ENCODE measurements at places on chromosomes 13 and 19.
A peak's percentile ranks its signal among the peaks of the same experiment; 100 is the strongest.

DNA sequence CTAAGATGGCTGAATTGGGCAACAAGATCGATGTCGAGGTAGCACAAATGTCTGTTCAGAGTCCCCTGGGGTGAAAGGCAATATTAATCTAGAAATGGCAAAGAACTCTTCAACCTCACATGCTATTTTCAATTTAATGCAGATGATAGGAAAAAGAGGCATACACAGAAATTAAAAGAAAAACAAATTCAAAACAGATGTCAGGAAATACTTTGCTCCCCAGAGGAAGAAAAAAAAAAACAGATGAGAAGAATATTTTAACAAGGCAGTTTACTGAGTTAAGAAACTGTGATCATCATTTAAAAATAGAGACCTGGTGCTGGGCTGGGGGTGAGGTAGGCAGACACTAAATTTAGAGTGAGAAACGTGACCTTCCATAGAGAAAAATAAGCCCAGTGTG lies 421.9 kb upstream of the ARGLU1 start:
- DNase-seq, result no peak

- DNase-seq, result no peak
Measured at GRCh38 chr13:78701383-78701782, 42.4 kb upstream of the OBI1 start.

DNA sequence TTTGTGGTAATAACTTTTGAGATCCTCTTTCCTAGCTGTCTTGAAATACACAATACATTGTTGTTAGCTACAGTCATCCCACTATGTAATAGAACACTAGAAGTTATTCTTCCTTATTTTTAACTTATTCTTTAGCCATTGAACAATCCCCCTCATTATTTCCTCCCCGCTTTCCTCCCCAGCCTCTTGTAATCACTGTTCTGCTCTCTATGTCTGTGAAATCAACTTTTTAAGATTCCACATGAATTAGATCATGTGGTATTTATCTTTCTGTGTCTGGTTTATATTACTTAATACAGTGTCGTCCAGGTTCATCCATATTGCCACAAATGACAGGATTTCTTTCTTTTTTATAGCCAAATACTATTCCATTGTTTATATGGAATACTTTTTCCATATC lies 72.9 kb downstream of the SLC10A2 start:
- no peak for DNase-seq

- no peak for DNase-seq
Measured at GRCh38 chr19:30174791-30175190, 197.4 kb upstream of the ZNF536 start.

GRCh38 chr19:44717603-44718002 lies 18.7 kb downstream of the CEACAM16 start:
- no peak for DNase-seq

DNA sequence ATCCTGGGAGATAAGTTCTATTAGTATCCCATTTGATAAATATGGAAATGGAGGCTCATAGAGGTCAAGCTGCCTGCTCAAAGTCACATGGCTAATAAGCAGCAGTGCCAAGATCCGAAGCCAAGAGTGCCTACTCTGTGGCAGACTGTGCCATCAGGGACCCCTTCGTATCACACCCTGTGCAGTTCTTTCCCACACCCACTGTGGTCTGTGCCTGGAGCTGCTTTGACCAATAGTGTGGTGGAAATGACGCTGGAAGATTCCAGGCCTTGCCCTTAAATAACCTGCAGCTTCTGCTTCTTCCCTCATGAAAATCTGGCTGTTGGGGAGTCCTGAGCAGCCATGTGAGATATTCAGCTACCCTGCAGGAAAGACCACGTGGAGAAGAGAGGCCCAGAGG lies 10.1 kb downstream of the OPA3 start:
- DNase-seq, result no peak

DNA sequence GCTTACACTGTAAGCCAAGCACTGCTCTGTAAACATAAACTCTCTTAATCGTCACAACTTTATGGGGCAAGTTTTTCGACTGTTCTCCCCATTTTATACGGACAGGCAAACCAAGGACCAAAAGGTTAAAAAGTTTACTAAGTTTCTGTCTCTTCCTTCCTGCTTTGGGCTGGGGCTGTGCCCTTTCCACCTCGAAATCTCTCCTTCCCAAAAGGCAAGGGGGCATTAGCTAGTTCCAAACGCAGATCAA lies 2.2 kb downstream of the JUND start:
- no peak for DNase-seq

DNA sequence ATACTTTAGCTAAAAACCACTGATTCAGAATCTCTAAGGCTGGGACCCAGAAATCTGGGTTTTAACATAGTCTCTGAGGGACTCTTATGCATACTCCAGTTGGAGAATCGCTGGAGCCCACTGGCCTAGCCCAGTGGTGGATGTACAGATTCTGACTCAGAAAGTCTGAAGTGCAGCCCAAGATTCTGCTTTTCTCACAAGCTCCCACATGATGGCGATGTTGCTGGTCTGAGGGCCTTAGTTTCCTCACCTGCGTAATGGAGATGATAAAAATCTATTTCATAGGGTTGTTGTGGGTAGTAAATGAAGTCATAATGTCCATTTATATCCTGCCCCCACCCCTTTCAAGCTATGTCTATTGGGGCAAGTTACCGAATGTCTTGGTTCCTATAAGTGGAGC lies 7.7 kb upstream of the CDADC1 start:
- DNase-seq, result no peak

GRCh38 chr13:30927595-30927994 lies 4.9 kb upstream of the TEX26 start:
- DNase-seq, result no peak

GRCh38 chr19:49680421-49681351 lies 3.6 kb downstream of the PRMT1 start:
- peak; percentile 97 for DNase-seq

GRCh38 chr13:75803164-75803611 lies 167.1 kb downstream of the LMO7 start:
- DNase-seq, result no peak

- DNase-seq, result no peak
Measured at GRCh38 chr19:3914199-3914598, 18.7 kb upstream of the NMRK2 start.

GRCh38 chr13:48559638-48560320 lies 26.9 kb upstream of the RCBTB2 start:
- DNase-seq, result no peak

DNA sequence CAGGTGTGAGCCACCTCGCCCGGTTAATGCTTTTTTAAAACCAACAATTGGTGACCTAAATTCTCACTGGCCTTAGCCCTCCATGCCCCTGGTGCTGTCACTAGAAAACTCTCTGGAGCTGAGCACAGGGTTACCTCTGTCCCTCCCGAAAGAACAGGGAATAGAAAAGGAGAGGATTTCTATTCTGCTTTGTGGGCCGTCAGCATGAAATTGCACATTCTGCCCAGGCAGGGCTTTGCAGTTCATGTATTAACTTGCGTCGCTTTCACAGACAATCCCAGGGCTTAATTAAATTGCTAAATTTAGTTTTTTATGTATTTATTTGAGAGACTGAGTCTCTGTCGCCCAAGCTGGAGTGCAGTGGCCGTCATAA lies 583 bp upstream of the ZNF480 start:
- no peak for DNase-seq

DNA sequence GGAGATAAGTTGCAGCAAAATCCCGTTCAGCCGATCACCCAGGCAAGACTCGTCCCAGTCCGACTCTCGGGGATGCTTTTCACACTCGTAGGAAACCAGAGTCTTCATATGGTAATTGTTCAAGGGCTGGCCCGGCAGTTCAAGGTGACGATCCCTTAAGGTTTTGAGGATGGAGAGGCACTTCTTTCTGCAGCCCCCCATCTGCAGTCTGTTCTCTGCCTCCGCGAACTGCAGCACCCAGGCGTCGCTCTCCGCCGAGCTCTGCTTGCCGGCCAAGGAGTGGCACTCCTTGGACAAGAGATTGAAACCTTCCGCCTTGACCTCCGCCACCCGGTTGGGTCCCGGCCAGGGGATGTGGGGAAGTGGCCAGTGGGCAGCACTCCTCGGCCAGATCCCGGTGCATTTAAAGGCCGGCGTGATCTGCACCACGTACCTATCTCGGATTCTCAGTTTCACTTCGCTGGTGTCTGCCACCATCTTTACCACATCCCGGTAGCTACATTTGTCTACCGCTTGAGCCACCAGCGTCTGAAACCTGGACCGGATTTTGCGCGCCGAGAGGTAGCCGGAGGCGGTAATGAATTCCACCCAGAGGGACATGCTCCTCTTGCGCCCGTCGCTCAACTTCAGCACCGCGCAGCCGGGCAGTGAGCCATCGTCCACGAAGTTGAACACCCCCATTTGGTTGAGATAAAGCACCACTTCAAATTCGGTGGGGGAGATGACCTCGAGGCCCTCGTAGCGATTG lies 1.1 kb downstream of the MAB21L1 start:
- DNase-seq, result no peak

DNA sequence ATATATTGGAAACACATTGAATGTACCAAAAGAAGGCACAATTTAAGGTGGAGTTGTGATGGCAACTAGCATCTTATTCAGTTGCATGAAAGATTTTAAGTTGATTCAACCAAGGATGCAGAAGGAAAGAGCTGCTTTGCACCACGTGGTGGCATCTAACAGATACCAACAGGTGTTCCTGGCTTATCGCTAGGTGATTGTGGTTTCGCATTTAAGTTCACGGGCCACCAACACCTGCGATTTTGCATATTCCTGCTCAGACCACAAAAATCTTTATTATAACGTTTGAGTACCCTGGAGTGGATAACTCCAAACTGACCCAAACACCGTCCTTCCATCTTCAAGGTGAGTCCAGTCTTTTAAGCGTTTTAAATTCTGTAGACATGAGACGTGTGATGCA lies 45.3 kb downstream of the RGCC start:
- no peak for DNase-seq

GRCh38 chr19:46613525-46613924 lies 11.4 kb downstream of the PTGIR start:
- no peak for DNase-seq

GRCh38 chr13:66927562-66927961 lies 302.6 kb downstream of the PCDH9 start:
- DNase-seq, result no peak

DNA sequence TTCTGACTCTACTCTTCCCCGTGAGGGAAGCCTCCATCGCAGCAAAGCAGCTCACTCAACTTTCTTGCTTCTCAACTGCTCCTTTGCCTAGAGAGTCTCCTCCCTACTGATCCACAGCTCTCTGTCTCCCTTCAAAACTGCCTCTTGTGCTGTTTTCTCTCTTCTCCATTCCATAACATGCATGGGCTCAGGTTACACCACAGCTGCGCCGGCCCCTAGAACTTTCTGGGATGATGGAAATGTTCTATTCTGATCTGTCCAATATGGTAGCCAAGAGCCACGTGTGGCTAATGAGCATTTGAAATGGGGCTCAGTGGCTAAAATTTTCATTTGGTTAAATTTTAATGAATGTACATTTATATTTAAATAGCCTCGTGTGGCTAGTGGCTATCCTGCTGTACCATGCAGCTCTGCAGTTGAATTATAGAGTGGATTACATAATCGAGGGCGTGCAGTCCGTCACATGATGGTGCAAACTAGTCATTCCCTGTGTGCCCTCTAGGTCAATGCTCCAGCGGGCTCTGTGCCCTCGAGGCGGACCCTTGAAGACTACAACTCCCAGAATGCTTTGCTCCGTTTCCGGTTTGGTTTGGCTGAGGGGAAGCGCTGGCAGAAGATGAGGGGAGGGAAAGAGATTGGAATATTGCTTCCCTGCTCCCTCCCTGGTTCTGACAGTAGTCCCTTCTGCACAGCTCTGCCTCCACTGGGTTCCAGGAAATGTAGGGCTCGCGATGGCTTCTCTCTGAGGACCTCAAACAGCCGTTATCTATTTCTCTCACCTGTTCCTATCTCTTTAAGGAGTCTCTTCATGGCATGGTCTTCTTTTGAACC lies 109.8 kb downstream of the CACNA1A start:
- DNase-seq, result no peak

DNA sequence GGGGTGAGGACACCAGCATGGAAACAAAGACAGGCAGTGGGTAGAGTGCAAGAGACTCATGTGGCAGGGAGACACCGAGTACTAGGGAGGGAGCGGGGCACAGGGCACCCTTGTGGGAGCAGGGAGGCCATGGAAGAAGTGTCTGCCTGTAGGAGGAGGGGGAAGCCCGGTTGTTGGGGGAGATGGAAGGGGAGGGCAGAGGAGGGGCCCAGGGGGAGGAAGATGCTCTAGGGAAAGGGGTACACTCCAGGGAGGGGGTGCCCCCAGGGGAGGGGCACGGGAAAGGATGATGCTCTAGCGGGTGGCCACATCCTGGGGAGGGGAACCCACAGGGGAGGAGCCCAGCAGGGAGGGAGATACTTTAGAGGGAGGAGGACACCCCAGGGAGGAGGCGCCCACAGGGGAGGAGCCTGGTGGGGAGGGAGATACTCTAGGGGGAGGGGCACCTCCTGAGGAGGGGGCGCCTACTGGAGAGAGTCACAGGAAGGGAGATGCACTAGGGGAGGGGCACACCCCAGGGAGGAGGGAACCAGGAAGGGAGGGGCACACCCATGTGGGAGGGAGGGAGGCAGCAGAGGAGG lies 24.9 kb downstream of the CPAMD8 start:
- peak; percentile 17 for DNase-seq

DNA sequence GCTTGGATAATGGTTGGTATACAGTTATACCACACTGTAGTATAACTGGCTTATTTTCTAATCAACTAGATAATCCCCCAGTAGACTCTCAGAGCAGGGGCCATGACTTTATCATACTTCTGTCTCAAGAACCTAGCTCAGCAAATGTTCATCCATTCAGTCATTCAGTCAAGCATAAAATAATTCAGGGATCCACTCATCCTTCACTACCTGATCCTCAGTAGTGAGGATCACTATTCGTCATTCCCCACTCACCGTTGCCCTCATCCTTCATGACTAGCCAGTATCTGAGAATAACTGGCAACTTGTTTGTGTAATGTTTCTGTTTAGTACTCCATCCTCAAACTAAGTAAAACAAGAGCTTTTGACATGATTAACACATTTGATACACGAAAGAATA lies 77.6 kb downstream of the TSC22D1 start:
- DNase-seq, result no peak

GRCh38 chr13:78686461-78686860 lies 27.5 kb upstream of the OBI1 start:
- DNase-seq, result no peak

- no peak for DNase-seq
Measured at GRCh38 chr19:30083701-30084156, 141.7 kb downstream of the URI1 start.

GRCh38 chr13:66780814-66781213 lies 449.3 kb downstream of the PCDH9 start:
- DNase-seq, result no peak

DNA sequence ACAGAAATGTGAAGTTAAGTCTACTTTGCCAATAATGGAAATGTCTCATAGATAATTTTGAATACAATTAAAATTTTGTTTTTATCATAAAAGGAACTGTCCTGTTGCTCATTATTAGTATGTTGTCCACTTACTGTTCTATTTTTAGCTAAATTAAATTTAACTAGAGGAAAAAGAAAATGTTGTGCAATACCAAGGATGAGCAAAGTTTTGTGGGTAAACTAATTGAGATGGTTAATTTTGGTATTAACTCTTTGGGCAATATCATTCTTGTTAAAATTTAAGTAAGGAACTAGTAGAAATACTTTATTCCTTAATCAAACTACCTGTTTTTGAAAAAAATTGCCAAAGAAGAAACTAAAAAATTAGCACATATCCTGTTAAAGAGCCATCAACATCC lies 43.5 kb downstream of the SOX1 start:
- DNase-seq, result no peak

- DNase-seq, result no peak
Measured at GRCh38 chr19:7933828-7934725, 8.1 kb upstream of the CTXN1 start.

Data from activated CD8-positive, alpha-beta memory T cell treated with anti-CD3 and anti-CD28 coated beads for 48 hours (primary cell).